Epithelial cell of prostate (primary cell): ENCODE measurements at places on chromosomes 1 and 21.

- no peak for DNase-seq
These were observed 114.5 kb downstream of the KIAA0319L start for GRCh38 chr1:35442734-35443133.

GRCh38 chr1:77948841-77949424 lies 29.9 kb downstream of the FUBP1 start:
- no peak for DNase-seq

DNA sequence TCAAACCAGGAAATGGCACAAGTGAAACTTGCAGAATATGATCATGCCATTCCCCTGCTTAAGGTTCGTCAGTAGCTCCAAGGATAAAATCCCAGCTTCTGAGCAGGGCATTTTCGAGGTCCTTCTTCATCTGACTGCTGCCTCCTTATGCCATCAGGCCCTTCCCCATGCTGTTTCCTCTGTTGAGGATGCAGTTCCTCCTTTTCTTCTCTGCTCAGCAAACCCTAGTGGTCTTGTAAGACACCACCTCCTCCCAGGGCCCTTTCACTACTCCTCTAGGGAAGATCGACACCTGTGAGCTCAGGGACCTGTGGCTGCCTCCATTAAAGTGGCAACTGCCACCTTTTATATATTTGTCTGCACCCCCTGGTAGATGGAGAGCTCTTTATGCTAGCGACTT lies 62.1 kb upstream of the JUN start:
- no peak for DNase-seq

- DNase-seq: no peak
These were observed 258.7 kb downstream of the DISC1 start for GRCh38 chr1:231885209-231885854.

- DNase-seq: no peak
These were observed 45.3 kb upstream of the MAN1A2 start for GRCh38 chr1:117321680-117322609.

- peak; percentile 31 for DNase-seq
These were observed 131.8 kb upstream of the NGF start for GRCh38 chr1:115469703-115470476.

DNA sequence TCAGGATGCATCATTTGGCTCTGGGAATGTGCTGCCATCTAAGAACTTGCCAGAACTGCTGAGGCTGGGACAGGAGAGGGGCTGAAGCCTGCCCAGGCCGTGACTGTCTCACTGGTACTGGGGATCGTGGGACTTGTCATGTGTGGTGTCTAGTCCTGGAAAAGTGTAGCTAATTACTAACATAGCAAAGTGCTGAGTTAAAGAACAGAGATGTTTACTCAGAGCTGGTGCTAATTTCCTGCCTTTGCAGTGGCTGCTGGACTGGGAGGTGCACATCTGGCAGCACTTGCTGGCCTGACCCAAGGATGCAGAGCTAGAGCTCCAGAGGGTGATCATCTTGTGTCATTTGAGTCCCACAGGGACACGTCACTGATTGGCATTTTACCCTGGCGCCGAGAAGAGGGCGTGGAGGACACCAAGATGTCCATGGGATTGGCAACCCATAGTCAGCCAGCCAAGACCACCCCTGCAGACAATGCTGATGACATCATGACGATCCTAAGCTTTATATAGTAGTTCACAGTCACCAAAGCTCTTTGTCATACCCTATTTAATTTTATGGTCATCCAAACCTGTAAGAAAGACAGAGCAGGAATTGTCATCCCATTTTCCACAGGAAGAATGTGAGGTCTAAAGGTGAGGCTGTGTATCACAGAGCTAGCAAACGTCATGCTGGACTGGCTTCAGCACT lies 110.1 kb upstream of the SLC44A3 start:
- DNase-seq: no peak

GRCh38 chr1:15329104-15329820 lies 80.4 kb upstream of the EFHD2 start:
- DNase-seq: no peak

DNA sequence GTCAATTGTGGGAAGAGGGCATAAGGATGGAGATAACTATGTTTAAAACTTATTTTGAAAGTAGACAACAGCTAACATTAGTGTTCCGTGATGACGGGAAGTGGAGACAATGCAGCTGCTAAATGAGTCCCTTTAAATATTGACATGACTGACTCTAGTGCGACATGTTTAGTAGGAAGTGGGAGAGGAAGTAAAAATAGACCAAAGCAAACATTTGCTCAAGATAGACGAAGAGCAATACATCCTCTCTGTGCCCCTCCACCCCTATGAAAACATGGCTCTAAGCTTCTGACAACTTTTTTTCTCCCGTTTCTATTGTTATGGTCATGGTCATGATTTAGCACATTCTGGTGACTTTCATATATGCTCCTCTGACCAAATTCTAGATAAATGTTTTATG lies 60.0 kb upstream of the HMCN1 start:
- no peak for DNase-seq

DNA sequence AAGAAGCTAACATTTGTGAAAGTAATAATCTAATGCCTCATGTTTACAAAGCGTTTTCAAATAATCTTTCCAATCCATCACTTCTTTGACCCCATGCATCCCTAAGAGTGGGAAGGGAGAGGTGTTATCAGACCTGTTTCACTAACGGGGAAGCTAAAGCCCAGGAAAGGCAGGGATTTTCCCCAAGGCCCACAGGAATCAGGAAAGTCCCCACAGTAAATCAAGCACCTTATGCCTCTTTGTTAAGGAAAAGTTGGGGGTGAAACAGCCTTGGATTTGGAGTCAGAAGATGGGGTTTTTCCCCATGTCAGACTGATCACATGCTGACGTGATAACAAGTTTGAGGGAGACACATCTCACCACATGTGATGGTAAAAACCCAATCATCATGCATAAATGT lies 20.0 kb upstream of the ANGPTL7 start:
- DNase-seq: no peak

DNA sequence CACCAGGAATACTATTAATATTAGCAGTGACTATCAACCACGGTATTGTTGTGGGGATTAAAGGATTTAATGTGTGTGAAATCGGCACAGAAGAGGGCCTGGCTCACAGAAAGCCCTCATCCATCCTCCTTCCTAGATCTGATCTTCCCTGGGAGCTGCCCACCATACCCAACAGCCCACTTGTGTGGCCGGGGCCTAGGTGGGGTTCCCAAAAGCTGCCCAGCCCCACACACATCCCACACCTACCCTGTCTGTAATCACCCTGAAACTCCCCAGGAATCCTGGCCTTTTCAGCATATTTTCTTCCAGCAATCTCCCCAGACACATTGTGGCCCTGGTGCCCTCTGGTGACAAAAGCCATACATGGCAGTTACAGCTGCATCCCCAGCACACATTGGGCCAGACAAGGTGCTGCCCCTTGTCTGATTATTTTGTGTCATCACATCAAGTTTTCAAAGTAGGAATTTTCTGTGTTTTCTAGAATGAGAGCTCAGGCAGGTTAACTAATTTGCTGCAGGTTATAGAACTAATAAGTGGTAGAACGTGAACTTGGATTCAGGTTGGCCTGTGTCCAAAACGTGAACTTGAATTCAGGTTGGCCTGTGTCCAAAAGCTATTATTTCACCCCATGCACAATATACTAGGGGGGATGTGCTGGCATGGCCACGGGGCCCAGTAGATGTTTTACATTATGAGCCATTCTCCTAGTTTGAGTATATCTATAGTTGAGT lies 5.3 kb upstream of the SLC6A9 start:
- DNase-seq: no peak

- DNase-seq: no peak
These were observed 5.6 kb downstream of the JAK1 start for GRCh38 chr1:64960731-64961130.

DNA sequence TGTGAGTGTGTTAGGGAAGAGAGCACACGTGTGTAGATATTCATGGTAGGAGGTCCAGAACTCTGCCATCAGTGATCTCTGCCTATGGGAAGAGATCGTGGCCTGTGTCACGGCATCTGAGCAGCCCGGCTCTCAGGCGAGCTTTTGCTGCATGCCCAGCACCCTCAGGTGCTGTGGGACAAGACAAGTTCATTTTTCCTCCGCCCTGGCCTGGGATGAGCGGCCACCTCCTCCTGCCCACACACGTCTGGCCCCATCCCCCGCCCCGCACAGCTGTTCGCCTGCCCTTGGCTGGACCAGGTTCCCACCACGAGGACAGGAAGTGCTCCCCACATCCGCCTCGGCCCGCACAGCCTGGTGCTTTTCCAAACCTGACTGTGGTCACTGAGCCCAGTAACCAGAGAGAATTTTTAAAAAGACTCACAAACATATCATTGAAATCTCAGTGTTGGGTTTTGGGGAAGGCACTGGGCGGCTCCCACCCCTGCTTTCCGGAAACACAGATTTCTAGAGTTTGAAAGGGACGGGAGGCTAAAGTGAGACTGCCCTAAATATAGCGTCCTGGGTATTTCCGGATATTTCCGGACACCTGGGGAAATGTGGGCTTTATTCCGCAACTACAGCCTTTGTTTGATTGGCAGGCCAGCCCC lies 18.0 kb downstream of the BMP8A start:
- DNase-seq: no peak

GRCh38 chr21:42513985-42514882 lies 582 bp downstream of the SLC37A1 start:
- DNase-seq: no peak

GRCh38 chr21:41663805-41664788 lies 102.8 kb downstream of the RIPK4 start:
- DNase-seq: no peak

DNA sequence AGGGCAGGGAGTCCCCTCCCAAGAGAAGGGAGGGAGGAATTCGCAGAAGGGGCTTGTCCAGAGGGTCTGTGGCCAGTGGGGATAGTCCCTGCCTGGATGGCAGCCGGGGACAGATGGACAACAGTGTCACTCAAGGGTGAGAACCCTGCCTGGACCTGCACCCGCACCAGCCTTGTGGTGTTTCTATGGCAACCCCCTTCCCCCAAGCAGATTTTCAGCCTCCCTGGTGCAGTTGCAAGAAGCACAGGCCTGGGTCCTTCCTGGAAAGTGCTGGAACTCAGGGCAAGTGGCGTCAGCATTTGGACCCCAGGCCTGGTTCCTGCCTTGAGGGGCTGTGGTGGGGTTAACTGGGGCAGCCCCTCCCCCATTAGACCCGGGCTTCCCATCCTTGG lies 83.8 kb upstream of the ACTL8 start:
- DNase-seq: no peak

GRCh38 chr1:156922986-156923669 lies 2.7 kb downstream of the LRRC71 start:
- no peak for DNase-seq

DNA sequence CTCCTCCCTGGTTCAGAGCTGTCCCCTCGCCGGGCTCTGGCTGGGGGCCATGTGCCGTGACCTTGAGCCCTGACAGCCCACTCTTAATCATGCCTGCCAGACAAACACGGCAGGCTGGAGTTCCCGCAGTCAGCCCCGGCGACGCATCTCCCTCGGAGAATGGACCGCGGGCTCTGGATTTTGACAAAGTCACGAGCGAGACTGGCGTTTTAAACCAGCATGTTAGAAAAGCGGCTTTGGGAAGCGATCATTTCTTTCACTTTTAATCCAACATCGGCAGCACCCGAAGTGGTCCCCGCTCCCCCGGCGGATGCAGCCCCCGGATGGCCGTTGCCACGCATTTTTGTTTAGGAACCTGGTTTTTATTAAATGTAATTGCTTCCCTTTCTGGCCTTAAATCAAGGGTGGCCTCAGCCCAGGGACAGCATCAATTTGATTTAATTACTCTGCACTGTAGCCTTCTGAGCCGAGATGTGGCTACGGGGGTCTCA lies 70.9 kb downstream of the PRDM16 start:
- DNase-seq: no peak

DNA sequence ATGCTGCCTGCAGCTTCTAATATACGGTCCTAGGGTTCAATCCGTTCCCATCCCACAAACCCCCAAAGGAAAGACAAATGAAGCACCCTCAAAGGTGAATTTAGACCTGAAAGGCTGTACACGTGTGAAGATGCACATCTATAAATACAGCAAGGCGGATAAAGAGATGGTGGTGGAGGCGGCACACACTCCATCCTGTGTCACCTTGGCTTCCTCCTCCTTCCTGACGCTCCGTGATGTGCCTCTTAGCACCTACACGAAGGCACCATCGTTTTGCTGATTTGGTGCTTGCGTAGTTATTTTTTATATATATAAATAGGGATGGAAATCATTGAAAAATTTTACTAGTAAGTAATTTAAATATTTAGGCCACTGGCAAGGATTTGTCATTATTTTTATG lies 359.4 kb downstream of the NPHP4 start:
- no peak for DNase-seq

DNA sequence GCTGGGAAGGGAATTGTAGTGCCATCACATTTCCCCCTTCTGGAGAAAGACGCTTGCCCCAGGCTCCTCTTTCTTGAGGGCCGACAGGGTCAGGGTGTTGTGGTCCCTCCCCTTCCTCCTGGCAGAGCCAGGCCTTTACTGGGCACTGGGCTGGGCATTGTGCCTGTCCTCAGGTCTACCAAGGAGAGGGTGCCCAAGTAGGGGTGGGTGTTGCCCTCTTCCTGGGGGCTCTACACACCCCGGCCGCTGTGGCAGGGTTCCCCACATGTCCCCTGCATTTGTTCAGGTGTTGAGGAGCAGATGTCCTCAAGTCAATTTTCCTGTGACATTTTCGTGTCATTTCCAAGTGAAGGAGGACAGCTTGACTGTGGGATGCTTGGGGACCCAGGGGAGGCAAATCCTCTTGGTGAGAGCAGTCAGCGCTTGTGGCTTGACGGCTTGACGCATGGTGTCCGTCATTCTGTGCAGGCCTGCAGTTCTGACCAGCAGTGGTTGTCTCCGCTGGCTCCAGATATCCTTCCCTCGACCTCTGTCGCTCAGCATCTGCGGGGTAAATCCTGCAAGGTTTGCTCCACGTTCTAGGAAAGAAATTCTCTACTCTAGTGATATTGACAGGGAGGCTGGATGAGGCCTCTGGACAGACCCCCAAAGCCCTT lies 181.9 kb upstream of the VAMP3 start:
- DNase-seq: no peak

DNA sequence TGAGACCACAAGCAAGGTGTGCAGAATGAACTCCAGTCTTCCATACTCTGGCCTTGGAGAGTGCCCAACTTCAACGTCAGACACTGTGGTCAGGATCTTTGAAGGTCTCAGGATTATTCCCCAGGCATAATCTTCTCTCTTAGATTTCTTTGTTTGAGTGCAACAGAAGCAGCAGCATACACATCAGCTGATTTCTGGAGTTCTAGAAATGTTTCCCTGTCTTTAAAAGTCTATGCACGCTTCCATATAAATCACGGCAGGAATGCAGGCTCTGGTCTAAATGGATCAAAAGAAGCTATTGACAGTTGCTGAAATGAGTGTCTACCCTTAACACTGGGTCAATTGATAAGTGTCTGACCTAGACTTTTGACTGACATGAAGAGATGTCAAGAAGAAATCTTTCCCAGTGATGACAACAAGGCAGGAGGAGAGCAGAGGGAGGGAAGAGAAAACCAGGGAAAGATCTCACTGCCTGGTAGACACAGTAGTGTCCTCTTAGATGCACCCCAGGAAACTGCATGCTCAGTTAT lies 279.7 kb downstream of the SPATA17 start:
- no peak for DNase-seq

DNA sequence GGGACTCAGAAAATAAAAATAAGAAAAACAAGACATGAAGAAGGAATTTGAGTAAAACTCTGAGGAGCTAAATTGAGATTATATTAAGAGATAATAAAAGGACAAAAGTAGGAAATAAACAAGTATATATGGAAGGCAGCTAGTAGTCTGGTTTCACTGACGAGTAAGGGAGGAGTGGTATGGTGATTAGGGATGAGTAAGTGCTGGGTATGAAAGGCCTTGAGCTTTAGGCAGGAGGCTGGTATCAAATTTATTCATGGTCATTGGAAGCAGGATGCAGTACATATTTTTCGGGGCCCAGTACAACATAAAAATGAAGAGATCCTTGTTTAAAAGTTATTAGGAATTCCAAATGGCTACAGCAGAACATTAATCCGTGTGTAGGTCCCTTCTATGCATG lies 789.7 kb upstream of the PRMT6 start:
- no peak for DNase-seq
